ENCODE measurements at places on chromosomes 6 and 20.

- DNase-seq: no peak
These were observed 107.0 kb downstream of the STXBP5 start for GRCh38 chr6:147311218-147311617.

DNA sequence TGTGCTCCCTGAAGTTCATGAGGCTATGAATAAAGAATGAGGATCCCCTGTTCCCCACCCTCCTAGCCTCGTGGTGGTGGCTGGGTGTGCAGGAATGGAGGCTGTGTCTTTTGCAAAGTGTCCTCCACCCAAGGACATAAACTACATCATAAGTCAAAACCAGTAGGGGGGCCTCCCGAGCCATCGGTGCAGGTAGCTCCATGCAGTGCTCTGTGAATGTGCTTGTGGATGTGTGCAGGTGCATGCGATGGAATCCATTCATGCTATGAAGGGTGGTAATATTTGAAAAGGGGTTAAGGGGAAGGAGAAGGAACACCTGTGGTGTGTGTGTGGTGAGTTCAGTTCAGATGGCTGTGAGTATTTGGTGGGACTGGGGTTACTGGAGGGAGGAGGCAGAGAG, 197.3 kb downstream of the NRN1 start:
- no peak for DNase-seq

DNA sequence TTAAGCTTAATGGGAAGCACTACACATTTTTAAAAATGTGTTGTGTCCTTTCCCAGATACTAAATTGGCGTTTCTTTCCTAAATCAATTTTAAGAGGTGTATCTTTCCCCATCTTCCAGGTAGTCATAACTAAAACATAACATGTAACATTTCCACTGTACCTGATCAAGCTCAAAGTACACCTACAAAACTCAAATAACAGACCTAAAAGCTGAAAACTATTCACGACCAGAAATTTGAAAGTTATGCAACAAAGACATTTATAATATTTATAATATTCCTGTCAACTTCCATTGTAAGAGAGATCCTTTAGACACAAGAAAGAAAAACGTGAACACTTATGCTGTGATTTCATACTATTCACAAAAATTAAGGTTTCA, 3.5 kb downstream of the STAU1 start:
- DNase-seq: no peak

- DNase-seq: no peak
These were observed 213.9 kb downstream of the ZNF217 start for GRCh38 chr20:53379833-53380120.

- DNase-seq: no peak
These were observed 99.7 kb downstream of the JPH2 start for GRCh38 chr20:44087051-44087856.

DNA sequence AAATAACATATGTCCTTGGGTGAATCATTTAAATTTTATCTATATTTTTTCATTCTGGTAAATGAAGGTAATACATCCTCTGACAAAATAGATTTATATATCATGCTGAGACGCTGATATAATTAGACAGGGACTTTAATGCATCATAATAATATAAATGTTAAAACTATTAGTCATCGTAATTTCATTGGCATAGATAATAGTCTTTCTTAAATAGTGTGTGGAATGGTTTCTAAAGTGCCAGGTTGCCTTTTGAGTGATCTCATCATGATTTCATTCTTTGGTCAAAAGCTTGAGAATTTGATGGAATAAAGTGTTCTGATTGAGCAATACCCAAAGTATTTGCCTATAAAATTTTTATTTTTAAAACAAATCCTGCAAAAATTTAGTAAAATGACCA, 43.2 kb upstream of the BMP5 start:
- no peak for DNase-seq

DNA sequence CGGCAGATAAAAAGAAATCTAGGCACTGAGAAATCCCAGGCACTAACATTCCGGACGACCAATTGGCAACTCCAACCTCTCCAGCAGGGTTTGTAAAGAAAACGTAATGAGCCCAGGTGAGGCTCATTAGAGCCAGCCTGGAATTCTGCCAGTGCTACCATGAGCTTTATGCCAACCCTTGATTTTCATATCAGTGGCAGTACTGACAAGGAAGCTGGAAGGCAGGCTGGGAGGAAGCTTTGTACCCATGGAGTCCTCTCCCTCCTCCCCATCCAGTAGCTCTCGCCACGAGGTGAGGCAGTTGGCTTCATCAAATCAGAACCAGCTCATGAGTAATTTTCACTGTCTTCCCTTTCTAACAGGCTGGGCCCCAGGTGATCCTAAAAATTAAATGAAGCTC, 250.2 kb downstream of the ZNF217 start:
- DNase-seq: no peak

DNA sequence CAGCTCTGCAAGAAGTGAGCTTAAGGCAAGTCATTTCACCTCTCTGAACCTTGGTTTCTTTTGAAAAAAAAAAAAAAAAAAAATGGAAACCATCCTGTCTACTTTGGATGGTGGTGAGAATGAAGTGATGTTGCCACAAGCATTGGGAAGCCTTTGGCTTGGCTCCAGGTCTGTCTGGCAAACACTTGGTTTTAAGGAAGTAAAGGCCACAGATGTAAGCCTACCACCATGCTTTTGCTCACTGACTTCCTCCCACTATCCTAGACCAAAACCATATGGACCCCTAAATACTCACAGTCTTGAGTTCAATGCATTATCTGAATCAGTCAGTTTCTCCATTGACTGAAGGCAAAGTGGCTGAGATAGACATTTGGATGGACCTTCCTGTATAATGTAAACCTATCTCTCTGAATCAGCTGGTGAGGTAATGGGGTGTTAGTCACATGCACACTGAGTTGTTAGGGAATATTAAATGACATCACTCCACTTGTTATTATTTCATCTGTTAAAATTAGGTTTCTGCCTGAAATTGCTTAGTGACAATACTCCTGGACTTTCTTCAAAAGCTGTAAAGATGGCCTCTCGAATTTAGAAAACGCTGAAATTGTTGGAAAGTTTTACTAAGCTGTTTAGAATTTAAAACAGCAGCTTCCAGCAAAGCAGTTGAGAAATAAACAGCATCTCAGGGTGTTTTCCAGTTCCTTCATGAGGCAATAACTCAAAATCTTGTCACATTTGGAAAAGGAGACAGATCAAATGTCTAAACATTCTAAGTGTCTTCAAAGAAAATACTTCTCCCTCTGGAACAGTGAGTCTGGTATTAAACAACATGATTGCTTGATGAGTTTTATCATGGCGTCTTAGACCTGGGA, 833.5 kb downstream of the DHX35 start:
- no peak for DNase-seq

DNA sequence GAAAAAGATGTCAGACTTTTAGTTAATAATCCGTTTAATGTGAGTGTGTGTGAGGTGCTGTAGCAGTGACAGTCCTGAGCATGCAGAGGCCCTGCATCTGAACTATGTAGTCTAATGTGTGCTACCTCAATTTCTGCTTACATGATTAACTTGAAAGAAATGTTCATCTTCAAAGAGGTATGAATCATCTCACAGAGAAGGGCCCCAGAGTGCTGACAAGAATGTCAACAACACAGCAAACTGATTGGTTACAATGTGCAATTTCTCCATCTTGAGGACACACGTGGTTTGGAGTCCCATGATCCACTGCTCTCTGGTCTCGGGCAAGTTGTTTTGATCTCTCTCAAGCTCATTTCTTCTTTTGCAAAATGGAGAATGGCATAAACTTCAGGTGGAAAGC, 61.7 kb upstream of the EMILIN3 start:
- no peak for DNase-seq

DNA sequence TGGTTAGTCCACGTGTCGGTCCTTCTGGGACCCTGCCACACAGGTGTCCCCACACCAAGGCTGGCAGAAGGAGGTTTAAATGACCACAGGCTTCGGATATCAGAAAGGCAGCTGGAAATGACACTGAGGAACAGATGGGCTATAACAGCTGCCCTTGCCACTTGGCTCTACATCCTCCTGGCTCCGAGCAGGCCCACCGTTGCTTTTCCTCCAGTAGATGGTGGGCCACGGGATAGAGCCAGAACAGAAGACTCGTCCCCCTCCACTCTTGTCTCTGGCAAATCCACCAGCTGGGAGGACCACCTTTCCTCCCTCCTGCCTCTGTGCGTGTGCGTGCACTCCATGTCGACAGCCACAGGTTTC, 17.6 kb downstream of the WRNIP1 start:
- no peak for DNase-seq

GRCh38 chr6:156699017-156699421, 78.2 kb upstream of the ARID1B start:
- no peak for DNase-seq

GRCh38 chr6:28737750-28738395, 185.9 kb downstream of the TRIM27 start:
- DNase-seq: no peak

GRCh38 chr6:42572523-42572922, 8.7 kb downstream of the UBR2 start:
- DNase-seq: no peak
